ENCODE measurements at places on chromosomes 5 and 9.

- DNase-seq, result no peak
These were observed 263.8 kb downstream of the FBXL7 start for GRCh38 chr5:15763754-15764153.

GRCh38 chr5:126481243-126481642 is 58.0 kb downstream of the GRAMD2B start:
- DNase-seq, result no peak

- no peak for DNase-seq
These were observed 378.0 kb upstream of the PRR16 start for GRCh38 chr5:120086081-120086480.

DNA sequence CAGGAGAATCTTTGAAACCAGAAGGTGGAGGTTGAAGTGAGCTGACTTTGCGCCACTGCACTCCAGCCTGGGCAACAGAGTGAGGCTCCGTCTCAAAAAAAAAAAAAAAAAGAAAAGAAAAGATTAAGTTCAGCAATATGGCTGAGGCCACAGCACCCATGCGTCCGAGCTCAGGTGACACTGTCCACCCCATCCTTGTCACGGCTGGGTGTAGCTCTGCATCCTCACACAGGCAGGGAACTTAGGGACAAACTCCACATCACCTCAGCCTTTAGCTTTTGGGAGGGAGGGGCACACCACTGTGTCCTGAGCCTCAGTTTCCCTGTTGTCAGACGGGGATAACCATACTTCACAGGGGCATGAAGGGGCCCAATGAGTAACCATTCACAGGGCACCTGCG is 15.5 kb downstream of the FGD3 start:
- DNase-seq, result no peak

- DNase-seq, result no peak
These were observed 3.2 kb downstream of the COMMD10 start for GRCh38 chr5:116088062-116088461.

- no peak for DNase-seq
These were observed 46.4 kb downstream of the MCCC2 start for GRCh38 chr5:71633255-71634155.

DNA sequence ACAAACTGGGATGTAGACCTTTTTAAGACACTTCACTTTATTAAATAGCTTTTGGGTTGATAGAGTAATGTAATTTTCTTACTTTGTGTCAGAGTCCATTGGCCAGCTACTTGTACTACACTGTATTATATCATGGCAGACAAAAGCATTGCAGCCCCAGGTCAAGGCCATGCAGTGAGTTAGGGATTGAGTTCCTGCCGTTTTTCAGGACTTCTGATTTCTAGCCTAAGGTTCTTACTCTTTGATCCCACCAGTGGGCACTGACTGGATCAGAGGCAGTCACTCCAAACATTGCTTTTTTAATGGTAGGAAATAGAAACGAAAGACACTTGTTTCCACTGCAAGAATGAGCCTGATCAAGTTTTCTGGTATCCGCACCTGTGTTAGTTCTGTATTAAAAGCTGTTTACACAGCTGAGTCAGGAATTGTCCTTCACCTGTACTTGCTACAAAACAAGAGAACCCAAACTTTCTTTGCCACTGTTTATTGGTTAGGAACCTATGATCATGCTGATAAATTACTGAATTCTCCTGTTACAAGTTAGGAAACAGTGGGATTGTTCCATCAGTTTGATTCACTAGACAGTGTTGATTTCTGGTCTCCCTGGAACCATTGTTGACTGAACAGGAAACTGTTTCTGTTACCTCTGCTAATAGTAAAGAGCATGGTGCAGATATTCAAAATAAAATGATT is 22.1 kb downstream of the LRRC70 start:
- no peak for DNase-seq

GRCh38 chr5:161002571-161003074 is 150.6 kb upstream of the ATP10B start:
- DNase-seq, result no peak

- no peak for DNase-seq
These were observed 2384.8 kb upstream of the ACO1 start for GRCh38 chr9:29999645-30000044.

GRCh38 chr9:2332663-2333062 is 288.9 kb upstream of the VLDLR start:
- DNase-seq, result no peak

DNA sequence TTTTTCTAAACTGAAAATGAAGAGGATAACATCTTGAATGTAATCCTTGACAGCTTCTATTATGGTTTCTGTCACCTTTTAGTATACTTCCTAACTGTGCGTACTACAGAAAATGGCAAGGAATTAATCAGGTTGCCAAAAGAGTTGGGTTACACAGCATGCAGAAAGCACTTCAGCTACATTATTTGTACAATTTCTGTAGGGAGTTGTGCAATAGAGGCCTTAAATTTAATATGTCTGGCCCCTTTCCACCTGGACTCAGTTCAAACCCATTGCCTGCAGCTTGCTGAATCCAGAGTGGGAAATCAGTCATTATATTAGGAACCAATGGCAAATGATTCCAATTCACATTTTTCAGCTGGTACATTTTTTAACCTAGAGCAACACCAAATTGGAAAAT is 549.7 kb downstream of the CSNK1G3 start:
- DNase-seq, result no peak

- no peak for DNase-seq
These were observed 114.7 kb upstream of the SLC44A1 start for GRCh38 chr9:105129731-105130130.

GRCh38 chr5:163544836-163545235 is 39.4 kb downstream of the MAT2B start:
- DNase-seq, result no peak

- no peak for DNase-seq
These were observed 65.6 kb downstream of the HOMER1 start for GRCh38 chr5:79448336-79448735.

- DNase-seq, result no peak
These were observed 333.6 kb upstream of the MEF2C start for GRCh38 chr5:89216606-89217005.

DNA sequence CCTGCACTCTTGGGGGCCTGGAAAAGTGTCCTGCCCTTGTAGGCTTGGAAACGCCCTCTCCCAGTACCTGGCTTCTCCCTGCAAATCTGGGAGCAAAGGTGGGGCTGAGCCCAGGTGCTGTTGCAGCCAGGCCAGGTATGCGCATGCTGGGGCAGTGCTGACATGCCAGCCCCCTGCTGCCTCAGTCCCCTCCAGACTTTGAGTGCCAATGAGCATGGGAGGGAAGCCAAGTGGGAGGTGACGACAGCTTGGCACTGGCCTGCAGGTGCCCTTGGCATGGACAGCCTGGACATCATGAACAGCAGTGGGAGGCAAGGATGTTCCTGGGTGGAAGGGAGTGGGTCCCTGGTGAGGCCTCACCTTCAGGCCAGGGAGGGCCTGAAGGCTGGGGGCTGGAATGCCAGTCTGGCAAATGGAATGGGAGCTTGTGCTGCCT is 1494.4 kb upstream of the NUDT12 start:
- DNase-seq, result no peak

GRCh38 chr5:151601391-151601790 is 10.3 kb upstream of the FAT2 start:
- no peak for DNase-seq

GRCh38 chr9:135608294-135608998 is 30.9 kb downstream of the GLT6D1 start:
- DNase-seq, result no peak

GRCh38 chr9:73906671-73907070 is 590.5 kb upstream of the RORB start:
- DNase-seq, result no peak

- no peak for DNase-seq
These were observed 66.5 kb downstream of the PRDM6 start for GRCh38 chr5:123155446-123155960.

- no peak for DNase-seq
These were observed 466.7 kb downstream of the ACTL7B start for GRCh38 chr9:108389056-108389455.

- no peak for DNase-seq
These were observed 33.9 kb downstream of the TRIP13 start for GRCh38 chr5:926417-927171.

DNA sequence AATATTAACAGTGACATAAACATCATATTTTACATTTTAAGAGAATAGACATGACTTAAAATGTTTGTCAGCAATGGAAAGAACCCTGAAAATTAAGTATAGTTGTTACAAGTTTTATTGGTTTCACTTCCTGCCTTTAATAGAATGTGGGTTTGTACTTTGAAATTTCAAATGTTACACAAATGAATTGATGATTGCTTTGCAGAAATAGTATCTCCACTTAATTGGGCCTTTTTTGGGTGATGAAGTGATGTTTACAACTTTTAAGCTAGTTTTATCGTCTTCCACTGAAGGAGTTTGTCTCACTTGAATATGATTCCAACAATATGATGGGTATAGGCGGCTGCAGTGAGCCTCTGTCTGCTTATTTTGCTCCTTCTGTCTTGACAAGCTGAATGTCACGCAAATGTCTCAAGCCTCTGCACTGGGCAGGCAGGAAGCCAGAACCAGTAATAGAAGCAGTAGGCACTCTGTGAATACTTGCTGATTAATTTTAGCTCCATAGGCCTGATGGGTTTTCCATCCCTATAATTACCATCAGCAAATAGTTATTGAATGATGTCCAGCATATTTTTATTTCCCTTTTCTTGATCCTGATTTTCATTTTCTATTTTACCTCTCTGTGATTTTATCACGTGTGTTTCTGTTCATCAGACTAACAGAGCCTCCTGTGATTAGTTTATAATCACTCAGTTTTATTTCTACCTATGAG is 10.6 kb upstream of the NR3C1 start:
- no peak for DNase-seq

DNA sequence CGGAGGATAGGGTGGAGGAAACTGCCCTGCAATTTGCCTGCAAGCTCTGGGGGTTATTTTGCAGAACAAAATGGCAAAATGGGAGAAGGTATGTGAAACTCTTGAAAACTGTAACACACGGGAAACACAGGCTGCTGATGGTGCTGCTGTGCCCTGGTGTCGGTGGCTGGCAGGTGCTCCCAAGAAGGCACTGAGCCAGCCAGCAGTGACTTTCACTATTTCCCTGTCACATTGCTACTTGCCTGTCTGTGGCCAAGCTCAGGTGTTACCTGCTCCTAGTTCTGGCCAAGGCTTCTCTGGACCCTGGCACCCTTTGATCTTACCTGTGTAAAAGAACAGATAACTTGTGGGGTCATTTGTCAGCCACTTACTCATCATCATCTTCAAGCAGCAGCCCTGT is 102.2 kb downstream of the CMYA5 start:
- DNase-seq, result no peak

DNA sequence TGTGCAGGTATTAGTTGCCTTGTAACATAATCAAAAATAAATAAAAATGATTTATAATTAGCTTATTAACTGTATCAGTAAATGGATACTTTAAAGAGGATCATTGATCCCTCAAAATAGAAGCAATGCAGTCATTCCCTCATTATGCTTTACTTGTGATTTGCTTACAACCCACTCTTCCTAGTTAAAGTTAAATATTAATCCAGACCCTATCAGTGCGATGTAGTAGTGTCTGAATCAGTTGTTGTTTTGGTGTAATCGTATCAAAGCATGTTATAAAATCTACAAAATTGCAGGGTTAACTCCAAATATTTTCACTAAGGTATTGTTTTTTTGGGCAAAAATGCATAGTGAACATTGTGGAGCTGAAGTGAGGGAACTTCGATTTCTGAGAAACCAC is 17.6 kb downstream of the TENT4A start:
- DNase-seq, result no peak

DNA sequence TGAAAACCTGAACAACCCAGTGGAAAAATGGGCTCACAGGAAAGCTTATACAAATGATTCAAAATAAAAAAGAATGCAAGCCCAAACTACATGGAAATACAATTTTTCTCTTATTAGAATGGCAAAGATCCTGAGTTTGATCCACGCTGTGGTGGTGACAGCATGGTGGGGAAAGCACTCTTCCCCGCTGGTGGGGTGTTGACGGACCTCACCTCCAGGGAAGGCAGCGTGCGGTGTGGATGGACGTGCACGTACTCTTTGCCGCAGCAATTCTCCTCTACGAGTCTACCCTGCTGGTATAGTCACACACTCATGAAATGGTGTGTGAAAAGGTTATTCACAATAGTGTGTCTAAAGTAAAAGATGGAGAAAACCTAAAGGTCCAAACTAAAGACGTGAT is 5.9 kb upstream of the ZFP62 start:
- DNase-seq, result no peak

GRCh38 chr5:31993165-31993961 is 180.8 kb downstream of the GOLPH3 start:
- no peak for DNase-seq

- no peak for DNase-seq
These were observed 362.7 kb downstream of the DMRTA1 start for GRCh38 chr9:22809371-22809770.

DNA sequence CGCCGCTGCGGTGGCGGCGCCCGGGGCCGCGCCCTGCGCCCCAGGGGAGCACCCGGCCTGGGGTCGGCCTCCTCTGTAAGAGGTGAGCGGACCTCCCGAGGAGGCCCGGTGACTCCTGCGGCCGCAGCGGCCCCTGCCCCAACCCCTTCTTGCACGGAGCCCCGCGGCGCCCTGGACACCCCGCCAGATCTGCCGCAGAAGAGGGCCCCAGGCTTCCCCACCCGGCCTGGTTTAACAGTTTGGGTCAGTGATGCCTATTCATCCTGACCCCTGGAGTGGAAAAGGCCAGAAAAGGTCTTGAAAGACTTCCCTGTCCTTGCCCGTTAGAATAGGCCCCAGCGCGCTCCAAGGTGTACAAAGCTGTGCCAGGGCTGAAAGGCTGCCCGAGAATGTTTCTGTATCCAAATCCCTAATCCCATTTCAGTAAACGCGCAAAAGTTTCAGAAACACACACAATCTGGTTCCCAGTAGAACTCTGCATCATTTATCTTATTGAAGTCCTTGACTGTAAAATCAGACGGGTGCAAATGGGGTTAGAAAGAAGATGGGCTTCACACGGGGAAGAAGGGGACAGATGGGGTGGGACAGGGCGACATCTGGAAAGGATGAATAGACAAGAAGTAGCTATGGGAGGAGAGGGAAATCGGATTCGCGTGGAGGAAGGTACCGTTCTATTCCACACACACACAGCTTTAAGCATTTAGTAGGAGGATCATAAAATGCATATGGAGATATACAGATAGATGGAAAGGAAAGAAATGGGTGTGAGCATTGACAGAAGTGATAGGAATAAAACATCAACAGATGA is 1.1 kb upstream of the SSBP2 start:
- peak; percentile 30 for DNase-seq

DNA sequence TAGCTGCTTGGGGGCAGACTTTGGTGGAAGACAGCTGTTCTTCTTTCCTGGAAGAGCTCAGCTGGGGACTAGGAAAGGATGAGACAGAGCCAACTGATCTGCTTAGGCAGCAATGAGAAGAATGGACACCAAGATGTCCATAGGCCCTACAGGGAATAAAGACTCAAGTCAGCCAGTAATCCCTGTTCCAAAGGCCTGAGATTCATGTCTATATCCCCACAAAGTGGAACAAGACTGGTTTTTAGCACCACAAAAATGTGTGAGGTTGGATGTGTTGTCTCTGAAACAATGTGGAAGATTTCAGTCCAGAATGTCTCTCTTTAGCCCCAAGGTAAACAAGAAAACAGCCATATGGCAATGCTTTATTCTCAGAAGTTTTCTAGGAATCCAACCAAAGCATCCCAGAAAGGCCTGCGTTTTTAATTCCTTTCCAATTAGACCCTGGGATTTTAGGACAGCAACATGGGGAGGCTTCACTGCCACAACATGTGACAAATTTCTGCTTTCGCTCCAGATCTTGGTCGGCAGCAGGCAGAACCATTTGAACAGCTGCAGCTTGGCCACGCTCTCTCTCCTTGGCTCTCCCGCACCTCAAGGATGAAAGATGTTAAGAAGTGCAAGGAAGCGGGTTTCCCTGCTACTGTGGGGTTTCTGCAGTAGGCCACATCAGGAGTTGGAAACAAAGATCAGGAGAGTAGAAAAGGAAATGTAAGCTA is 245.1 kb downstream of the FSTL4 start:
- DNase-seq, result no peak

- no peak for DNase-seq
These were observed 175.1 kb upstream of the S1PR3 start for GRCh38 chr9:88816141-88816540.

All from RKO (cell line).